ENCODE measurements at places on chromosomes 2 and 18. TPM values are rescaled to one million over a fixed set of nuclear protein-coding genes. Genes with fewer than 3 reads are reported as not detected.

Gene OTOF
- polyA plus RNA-seq = 5.4 TPM

GRCh38 chr2:163580757-163581156 is 155.1 kb downstream of the FIGN start:
- DNase-seq = no peak

Gene TEX44
- not detected for polyA plus RNA-seq

DNA sequence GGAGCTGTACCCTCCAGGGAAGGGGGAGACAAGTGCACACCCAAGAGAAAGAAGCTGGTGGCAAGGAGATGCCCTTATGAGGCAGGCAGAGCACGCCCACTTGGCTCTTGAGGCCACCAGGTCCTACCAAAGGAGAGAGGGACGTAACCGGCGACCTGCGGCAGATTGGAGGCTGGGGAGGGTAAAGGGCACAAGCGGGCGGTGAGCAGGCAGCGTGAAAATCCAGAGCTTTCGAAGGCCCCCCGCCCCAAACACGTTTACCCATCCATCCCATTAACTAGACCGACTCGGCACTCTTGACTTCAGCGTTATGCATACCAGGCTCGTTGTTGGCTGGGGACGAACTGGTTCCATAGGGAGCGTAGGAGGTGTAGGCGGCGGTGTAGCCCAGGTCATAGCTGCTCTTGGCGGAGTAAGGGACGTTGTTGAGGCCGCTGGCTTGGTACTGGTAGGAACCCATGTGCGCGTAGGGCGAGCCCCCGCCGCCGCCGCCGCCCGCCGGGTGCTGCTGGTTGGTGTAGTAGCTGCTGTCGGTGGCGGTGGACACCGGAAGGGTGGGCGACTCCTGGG is 794 bp downstream of the DLX2 start:
- DNase-seq = peak; percentile 33

GRCh38 chr18:59006461-59007067 is 133.1 kb upstream of the SEC11C start:
- DNase-seq = no peak

Gene MYOM1
- polyA plus RNA-seq = 8.7 TPM

Gene SALL3
- under 0.01 TPM for polyA plus RNA-seq

Gene FAP
- 10.6 TPM for polyA plus RNA-seq

GRCh38 chr18:8381821-8382459 is 227.3 kb upstream of the RAB12 start:
- DNase-seq = no peak

- no peak for DNase-seq
These were observed 125.2 kb upstream of the MAP2 start for GRCh38 chr2:209298601-209299000.

Gene SPP2
- 0.06 TPM for polyA plus RNA-seq

Gene CENPA
- polyA plus RNA-seq = 4.7 TPM

Gene HDLBP
- 390 TPM for polyA plus RNA-seq

DNA sequence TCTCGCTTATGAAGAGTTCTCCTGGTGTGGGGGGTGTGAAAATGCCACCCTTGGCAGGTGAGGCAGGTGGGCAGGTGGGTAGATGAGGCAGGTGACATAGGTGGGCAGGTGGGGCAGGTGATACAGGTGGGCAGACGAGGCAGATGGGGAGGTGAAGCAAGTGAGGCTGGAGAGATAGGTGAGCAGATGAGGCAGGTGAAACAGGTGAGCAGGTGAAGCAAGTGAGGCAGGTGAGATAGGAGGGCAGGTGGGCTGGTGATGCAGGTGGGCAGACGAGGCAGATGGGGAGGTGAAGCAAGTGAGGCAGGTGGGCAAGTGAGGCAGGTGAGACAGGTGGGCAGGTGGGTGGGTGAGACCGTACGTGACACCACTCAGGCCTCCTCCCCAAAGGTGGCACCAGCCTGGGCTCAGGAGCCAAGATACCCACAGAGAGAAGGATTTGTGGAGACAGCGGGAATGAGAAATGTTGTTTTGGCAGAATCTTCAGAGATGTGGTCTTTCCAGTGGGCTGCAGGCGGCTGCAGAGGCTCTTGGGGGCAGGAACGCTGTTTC is 232.3 kb upstream of the MYT1L start:
- no peak for DNase-seq

GRCh38 chr2:118130385-118130784 is 42.1 kb downstream of the INSIG2 start:
- DNase-seq = no peak

Gene SEPTIN10
- 67.4 TPM for polyA plus RNA-seq

DNA sequence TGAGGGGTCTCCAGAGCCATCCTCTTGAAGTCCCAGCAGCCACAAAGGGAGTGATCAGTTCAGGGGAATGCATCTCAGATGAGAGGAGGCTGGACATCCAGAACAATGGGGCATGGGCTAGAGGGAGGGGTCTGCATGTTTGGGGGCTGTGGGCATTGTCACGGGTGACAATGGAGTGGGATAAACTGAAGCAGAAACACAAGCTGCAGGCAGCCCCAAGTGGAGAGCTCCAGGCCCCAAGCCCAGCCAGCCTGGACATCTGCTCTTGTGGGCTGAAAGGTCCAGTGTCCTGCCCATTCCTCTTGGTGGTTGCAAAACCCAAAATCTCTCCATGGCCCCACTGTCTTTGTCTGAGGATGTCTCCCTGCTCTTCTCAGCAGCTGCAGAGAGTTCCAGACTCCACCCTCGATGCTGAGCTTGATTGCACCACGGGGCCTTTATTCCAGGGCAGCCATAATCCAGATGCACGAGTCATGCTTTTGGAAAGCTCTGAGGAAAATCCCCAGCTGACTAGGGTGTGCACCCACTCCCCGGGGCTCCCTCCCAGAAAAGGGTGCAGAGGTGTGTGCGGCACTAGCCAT is 149.4 kb downstream of the TNS1 start:
- no peak for DNase-seq

- no peak for DNase-seq
These were observed 122.1 kb upstream of the STPG4 start for GRCh38 chr2:47277187-47277586.

Gene SCYGR5
- polyA plus RNA-seq = not detected

- no peak for DNase-seq
These were observed 9.0 kb upstream of the SFXN5 start for GRCh38 chr2:73080321-73081131.

DNA sequence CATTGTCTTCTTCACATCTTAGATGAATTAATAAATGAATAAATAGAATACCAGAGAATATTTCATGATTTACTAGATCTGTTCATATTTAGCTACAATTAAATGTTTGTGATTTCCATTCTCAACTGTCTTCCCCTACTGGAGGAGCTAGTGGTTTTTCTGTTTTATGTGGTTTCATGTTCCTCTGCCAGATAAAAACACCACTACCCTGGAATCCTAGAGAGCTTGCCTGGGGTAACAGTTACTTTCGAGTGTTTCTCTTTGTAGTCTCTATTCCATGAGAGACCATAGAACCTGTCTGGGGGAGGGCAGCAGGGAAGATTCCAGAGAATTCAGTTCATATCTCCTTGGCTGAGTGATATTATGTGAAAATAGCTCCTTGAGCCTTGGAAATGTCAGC is 349.2 kb downstream of the INSIG2 start:
- DNase-seq = no peak

Gene LRRC30
- polyA plus RNA-seq = not detected

Gene CPLX4
- not detected for polyA plus RNA-seq

GRCh38 chr2:61295981-61296380 is 134.0 kb downstream of the C2orf74 start:
- DNase-seq = no peak

DNA sequence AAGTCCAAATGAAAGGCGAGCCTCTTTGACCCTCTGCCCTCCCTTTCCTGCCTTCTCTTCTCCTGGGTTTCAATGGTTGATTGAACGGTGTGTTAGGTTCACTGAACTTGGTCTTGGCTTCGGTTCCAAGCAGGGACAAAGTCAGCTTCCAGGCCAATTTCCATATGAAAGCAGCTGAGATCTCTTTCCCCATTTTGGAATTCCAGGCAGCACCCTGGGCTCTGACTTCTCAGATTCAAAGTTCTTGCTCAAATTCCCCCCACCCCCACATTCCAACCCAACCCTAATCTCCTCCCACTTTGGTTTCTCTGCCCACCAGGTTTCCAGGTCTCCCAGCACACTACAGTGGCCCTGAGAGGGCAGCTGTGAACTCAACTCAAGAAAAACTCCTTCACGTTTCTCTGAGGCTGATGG is 231.0 kb downstream of the INSIG2 start:
- no peak for DNase-seq
